ENCODE measurements at places on chromosomes 3 and 15. TPM values are rescaled to one million over a fixed set of nuclear protein-coding genes. Genes with fewer than 3 reads are reported as not detected.

GRCh38 chr3:66215106-66215505, 5.7 kb upstream of the SLC25A26 start:
- H3K36me3 ChIP-seq = no peaks in the 10 kb centered on the region
- H3K4me3 ChIP-seq = no peak overlapping the region
- no peak overlapping the region for H3K27ac ChIP-seq

DNA sequence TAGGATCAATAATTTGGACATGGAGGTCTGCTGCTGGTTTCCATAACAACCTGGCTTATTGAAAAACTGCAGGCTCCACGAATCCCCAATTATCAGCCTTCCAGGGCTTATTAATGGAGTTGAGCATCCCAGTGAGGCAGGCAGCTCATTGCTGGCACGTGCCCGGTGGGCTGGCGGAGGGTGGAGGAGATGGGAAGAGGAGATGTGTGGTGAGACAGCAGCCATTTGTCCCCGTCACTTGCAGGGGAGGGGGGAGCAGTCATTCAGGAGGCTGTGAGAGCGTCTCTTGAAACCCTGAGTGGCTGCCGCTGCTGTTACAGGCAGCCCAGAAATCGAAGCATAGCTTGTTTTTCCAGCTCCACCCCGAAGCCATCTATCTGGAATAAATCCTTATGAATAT, 70.6 kb downstream of the GAP43 start:
- no peaks in the 10 kb centered on the region for H3K27me3 ChIP-seq
- peaks cover 21% of the 10 kb centered on the region for H3K4me1 ChIP-seq
- no peak overlapping the region for H3K27ac ChIP-seq
- no peak overlapping the region for H3K4me3 ChIP-seq
- H3K36me3 ChIP-seq = no peaks in the 10 kb centered on the region
- DNase-seq = no peak

GRCh38 chr3:22885039-22885438, 318.1 kb upstream of the UBE2E2 start:
- H3K4me3 ChIP-seq = no peak overlapping the region
- no peak for DNase-seq
- no peak overlapping the region for H3K27ac ChIP-seq
- H3K4me1 ChIP-seq = no peaks in the 10 kb centered on the region
- no peaks in the 10 kb centered on the region for H3K27me3 ChIP-seq

The GPR160 gene
- total RNA-seq = 2.6 TPM

DNA sequence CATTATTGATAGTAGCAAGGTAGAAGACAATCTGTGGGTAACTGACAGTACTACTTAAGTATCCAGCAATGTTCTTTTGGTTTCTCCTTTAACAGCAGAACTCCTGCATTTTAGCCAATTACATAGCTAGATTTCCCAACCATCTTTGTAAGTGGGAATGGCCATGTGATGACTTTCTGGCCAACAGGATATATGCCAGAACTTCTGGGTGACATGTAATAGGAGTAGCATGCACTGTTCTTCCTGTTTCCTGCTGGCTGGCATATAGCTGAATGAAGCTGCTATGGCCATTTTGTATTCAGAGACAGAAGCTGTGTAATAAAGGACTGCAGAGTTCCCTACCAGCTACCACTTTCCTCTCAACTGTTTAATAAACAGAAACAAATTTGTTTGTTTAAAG, 18.0 kb downstream of the SPICE1 start:
- H3K4me3 ChIP-seq = no peak overlapping the region
- DNase-seq = peak; percentile 19
- H3K36me3 ChIP-seq = peaks cover 6% of the 10 kb centered on the region
- H3K27ac ChIP-seq = no peak overlapping the region

DNA sequence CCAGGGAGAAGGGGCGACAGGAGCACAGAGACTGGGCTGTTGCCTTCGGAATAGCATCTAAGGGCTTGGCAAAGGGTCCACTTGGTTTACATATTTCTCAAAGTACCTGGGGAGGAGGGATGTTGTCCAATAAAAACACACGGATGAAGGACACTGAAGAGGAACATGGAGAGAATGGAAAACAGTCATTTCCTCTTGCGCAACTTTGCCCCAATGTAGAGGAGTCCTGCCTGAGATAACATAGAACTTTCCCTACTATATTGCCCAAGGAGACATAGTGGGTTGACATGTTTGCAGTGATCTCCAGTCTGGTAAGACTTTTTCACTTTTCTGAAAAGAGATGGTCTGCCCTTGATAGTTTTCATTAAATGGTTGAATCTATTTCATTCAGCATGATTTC, 468.8 kb upstream of the SUCLG2 start:
- no peak overlapping the region for H3K4me3 ChIP-seq
- no peaks in the 10 kb centered on the region for H3K27me3 ChIP-seq
- H3K36me3 ChIP-seq = no peaks in the 10 kb centered on the region
- DNase-seq = peak; percentile 38
- H3K27ac ChIP-seq = no peak overlapping the region

DNA sequence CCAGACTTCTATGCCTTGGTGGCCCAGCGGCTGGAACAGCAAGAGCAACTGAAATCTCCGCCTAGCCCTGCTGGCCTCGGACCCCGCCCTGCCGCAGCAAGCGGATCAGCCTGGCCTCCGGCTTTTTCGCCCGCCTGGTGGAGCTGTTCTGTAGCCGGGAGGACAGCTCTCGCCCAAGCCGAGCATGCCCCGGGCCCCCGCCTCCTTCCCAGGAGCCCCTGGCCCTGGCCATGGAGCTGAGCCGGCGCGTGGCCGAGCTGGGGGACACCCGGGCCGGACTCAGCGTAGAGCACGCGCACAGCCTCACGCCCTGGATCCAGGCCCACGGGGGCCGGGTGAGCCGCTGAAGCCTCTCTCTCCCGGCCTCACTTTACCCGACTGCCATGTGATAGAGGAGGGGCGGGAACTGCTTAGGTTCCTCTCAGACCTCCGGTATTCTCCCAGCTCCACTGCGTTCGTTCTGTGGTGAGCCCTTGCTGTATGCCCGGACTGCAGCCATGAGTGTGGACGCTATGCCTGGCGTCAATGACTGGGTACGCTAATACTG, 24.1 kb upstream of the MRPL3 start:
- no peak overlapping the region for H3K27ac ChIP-seq
- peaks cover 26% of the 10 kb centered on the region for H3K27me3 ChIP-seq
- H3K4me3 ChIP-seq = no peak overlapping the region
- DNase-seq = no peak

The ACSBG1 gene
- total RNA-seq = not detected

The IL5RA gene
- total RNA-seq = not detected

DNA sequence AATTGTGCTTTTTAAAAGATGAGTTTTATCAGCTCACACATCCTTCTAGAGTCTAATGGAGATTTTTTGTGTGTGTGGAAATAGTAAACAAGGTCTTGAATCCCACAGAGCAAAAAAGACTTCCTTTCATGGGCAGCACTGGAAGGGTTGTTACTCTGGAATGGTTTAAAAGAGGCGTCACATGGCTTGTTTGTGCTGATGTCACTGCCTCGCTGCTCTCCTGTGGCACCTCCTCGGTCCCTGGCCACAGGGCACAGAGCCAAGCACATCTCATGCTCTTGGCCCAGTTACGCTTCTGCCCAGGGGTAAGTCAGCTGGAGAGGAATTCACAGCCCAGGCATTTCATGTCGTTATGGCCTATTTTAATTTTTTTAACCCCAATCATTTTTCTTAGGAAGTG, 53.2 kb downstream of the PGPEP1L start:
- no peak for DNase-seq
- no peak overlapping the region for H3K4me3 ChIP-seq
- H3K27ac ChIP-seq = no peak overlapping the region
- no peaks in the 10 kb centered on the region for H3K27me3 ChIP-seq
- H3K36me3 ChIP-seq = peaks cover 72% of the 10 kb centered on the region

DNA sequence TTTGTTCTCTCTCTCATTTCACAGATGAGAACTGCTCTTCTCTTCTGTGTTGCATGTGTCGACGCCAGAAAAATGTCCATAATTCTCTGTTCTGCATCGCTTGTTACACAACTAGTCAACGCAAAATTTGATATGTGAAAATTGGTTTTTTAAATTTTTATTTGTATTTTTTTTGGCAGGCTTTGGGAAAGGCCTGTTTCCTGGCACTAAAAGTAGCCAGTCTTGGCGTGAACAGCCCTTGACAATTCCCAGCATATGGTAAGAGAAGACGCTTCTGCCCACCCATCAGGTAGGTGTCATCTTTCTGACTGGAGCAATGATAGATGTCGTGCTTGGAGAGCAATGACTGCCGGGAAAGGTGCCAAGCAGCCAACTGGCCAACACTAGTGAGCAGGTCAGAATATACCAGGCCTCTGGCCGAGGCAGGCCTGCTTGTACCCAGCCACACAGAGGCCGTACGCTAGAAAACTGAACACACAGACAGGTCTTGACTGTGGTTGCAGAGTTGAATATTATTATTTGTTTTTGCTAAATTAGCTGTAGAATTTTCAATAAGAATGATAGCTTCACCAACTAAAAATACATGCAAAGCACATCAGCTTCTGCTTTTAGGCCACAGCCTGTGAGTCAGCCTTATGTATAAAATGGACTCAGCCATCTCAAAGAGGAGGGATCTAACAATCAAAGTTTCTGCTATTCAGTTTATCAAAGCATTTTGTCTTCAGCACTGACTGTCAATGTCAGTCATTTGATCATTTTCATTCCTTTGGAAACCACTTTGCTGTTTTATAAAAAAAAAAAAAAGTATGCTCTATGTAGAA, 837.5 kb downstream of the MCTP2 start:
- H3K27me3 ChIP-seq = no peaks in the 10 kb centered on the region
- no peak overlapping the region for H3K4me3 ChIP-seq

DNA sequence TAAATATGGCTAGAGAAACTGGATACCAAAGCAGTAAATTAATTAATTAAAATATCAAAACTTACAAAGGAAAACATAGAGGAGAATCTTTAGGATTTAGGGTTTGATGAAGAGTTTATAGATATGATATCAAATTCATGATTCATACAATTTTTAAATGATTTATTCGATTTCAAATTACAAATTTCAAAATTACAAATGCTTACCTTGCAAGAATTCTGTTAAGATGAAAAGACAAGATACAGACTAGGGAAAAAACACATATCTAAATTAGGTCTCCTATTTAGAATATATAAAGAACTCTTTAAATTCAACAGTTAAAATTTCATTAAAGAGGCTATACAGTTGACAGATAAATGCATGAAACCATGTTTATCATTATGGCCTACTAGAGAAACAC, 930.7 kb downstream of the ZPLD1 start:
- DNase-seq = no peak
- no peak overlapping the region for H3K27ac ChIP-seq
- no peaks in the 10 kb centered on the region for H3K4me1 ChIP-seq
- no peak overlapping the region for H3K4me3 ChIP-seq
- no peaks in the 10 kb centered on the region for H3K36me3 ChIP-seq

DNA sequence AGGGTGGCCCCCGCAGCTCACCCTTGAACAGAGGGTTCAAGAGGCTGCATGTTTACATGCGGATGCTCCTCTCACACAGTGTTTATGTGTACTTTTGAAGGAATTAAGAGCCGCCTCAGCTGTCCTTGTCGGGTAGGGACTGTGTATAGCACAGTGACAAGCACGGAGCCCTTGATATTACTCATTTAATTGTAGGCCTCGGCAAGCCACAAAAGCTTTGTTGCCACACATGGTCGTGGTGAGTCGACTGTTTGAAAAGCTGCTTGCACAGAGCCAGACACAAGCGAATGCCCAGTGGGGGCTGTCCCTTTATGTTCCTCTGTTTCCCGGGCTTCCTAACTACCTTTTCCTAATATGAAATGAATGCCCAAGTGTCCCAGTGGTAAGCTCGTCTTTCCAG, 4.5 kb downstream of the ESYT3 start:
- peaks cover 10% of the 10 kb centered on the region for H3K4me1 ChIP-seq
- no peak overlapping the region for H3K4me3 ChIP-seq
- DNase-seq = no peak
- H3K27me3 ChIP-seq = no peaks in the 10 kb centered on the region
- H3K27ac ChIP-seq = no peak overlapping the region
- no peaks in the 10 kb centered on the region for H3K36me3 ChIP-seq

Measured in MCF 10A (cell line).